ENCODE measurements at places on chromosomes 5 and 9. TPM values are rescaled to one million over a fixed set of nuclear protein-coding genes. Genes with fewer than 3 reads are reported as not detected.

- DNase-seq = no peak
These were observed 33.1 kb upstream of the ITGA2 start for GRCh38 chr5:52956014-52956413.

GRCh38 chr5:75167345-75167744 is 69.3 kb downstream of the ANKRD31 start:
- no peak for DNase-seq

GRCh38 chr9:81609782-81610739 is 79.3 kb downstream of the TLE1 start:
- DNase-seq = no peak

- no peak for DNase-seq
These were observed 93.6 kb upstream of the PITX1 start for GRCh38 chr5:135127439-135128240.

Gene SLC36A2
- not detected for total RNA-seq

Gene IL33
- 13.3 TPM for total RNA-seq

DNA sequence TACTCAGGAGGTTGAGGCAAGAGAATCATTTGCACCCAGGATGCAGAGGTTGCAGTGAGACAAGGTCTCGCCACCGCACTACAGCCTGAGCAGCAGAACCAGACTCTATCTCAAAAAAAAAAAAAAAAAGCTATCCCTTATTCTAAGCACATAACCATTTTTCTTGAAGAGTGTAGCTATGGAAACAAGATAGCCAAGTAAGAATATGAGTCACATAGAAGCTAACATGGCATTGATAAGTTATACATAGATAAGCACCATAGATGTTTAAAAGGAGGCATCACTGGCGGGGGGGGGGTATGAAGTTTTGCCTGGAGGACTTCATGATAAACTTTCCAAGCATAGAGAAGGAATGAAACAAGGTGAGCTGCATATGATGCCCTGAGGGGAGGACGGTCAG is 26.0 kb downstream of the CHSY3 start:
- DNase-seq = no peak

DNA sequence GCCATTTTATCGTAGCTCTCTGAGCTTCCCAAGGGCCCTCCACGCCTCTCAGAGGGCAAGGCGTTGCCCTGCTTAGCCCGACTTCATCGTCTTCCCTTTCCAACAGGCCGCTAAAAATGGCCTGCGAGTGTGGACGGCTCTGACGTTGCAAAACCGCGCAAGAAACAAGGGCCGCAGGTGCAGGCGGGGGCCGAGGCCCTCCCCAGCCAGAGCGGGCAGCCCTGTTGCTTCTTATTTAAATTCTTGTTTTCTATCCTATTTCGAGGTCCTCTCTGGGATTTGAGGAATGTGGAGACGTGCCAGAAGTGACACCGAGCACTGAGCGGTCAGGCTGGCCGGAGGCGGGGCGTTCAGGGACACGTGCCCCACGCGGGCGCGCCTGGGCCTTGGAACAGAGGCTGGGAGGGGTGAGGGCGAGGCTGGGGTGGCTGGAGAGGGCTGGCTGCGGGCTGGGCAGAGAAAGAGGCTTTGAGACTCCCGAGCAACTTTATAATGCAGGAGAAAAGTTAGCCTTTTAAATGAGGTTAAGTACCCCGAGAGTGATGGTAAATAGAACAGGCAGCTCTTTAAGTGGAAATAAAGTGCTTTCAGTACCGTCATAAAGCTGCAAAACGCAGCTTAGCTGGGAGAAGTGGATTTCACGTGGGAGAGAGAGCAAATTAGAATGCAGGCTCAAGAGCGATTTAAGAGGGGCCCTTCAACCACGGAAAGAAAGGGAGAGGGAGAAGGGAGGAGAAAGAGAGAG is 243.6 kb downstream of the AUH start:
- DNase-seq = no peak

- DNase-seq = no peak
These were observed 202.1 kb downstream of the MED10 start for GRCh38 chr5:6176102-6176693.

Gene GNG10
- 62.2 TPM for total RNA-seq

DNA sequence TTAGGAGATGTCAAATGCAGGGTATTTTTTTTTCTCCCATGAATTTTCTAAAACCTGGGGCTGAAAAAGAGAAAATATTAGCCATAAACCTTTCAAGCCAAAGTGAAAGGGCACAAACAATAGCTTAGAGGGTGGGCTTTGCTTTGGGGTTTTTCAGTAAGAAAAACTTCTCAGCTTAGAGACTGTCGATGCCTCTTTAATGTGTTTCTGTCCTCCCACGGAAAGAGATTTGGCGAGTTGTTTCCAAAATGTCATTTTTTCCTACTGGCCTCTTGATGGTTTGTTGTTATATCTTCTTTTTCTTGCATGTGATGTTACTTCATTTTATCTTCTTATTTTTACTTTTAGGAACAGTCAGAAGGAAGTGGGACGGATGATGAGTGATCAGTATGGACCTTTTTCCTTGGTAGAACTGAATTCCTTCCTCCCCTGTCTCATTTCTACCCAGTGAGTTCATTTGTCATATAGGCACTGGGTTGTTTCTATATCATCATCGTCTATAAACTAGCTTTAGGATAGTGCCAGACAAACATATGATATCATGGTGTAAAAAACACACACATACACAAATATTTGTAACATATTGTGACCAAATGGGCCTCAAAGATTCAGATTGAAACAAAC is 177.3 kb downstream of the SMARCA2 start:
- DNase-seq = no peak

Gene GPR150
- not detected for total RNA-seq

Measured in type B pancreatic cell (in vitro differentiated cells).